ENCODE measurements at places on chromosomes 1 and 21. TPM values are rescaled to one million over a fixed set of nuclear protein-coding genes. Genes with fewer than 3 reads are reported as not detected.

The NRIP1 gene
- 32.1 TPM for total RNA-seq

The DISP1 gene
- 4.3 TPM for total RNA-seq

The GJA4 gene
- not detected for total RNA-seq

The MYBPHL gene
- total RNA-seq, result not detected

The ST6GALNAC5 gene
- 1.1 TPM for total RNA-seq

The ELF3 gene
- under 0.01 TPM for total RNA-seq

The OLFML3 gene
- 418 TPM for total RNA-seq

The CDCA8 gene
- total RNA-seq, result 1.5 TPM

The NPHS2 gene
- total RNA-seq, result not detected

The TMPRSS15 gene
- total RNA-seq, result not detected

The LIPI gene
- not detected for total RNA-seq

The UMODL1 gene
- not detected for total RNA-seq

All from osteoblast (primary cell).